GM03348 (cell line): ENCODE measurements at places on chromosomes 12 and 14.

DNA sequence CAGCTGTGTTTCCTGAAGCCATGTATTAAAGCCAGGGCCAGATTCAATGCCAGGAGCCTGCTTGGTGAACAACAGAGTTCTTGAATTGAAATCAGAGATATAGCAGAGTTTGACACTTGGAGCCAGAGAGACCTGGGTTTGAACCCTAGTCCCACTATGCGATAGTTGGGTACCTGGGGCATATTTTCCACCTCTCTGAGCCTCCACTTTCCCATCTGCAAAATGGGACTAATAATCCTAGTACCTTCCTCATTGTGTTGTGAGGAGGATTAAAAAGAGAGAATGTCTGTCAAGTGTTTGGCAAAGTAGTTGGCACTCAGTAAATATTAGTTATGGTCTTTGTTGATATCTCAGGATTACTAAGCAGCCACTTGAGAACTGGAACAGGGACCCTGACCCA lies 6.0 kb upstream of the HRK start:
- no peak for DNase-seq

DNA sequence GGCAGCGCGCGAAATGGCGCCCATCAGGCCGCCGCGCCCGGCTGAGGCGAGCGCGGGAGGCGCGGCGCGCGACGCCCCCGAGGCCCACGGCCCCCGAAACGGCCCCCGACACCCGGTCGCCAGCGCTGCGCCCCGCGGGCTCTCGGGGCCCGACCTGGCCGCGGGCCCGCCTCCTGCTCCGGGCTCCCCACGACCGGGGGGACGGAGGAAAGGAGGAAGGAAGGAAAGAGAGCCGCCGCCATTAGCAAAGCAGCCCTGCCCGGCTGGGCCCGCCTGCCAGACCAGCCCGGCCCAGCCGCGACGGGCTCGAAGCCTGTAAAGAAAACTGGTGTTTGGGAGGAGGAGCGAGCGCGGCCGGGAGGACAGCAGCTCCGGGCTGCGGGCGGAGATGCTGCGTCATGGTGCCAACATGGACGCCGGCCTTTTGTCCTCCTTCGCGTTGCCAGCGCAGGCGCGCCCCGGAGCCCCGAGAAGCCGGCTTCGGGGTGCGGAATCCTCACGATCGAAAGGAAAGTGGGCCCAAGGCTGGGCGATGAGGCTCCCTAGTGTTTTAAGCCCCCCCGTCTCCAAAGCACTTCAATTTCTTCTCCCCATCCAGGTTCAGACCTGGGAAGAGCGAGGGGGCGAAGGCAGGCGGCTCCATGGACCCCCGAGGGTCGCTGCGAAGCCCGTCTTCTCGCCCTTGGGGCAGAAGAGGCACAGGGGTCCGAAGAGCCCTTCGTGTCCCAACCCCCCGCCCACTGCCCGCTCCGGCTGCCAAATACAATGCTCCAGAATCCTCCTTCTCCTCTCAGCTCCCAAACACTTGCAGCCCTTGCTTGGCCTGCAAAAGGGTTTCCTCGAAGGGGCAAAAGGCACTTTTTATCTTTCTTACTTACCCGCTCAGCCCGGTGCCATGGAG lies 2.9 kb upstream of the SETD1B start:
- peak; percentile 82 for DNase-seq

GRCh38 chr12:125003021-125003420 lies 9.6 kb downstream of the BRI3BP start:
- DNase-seq: no peak

DNA sequence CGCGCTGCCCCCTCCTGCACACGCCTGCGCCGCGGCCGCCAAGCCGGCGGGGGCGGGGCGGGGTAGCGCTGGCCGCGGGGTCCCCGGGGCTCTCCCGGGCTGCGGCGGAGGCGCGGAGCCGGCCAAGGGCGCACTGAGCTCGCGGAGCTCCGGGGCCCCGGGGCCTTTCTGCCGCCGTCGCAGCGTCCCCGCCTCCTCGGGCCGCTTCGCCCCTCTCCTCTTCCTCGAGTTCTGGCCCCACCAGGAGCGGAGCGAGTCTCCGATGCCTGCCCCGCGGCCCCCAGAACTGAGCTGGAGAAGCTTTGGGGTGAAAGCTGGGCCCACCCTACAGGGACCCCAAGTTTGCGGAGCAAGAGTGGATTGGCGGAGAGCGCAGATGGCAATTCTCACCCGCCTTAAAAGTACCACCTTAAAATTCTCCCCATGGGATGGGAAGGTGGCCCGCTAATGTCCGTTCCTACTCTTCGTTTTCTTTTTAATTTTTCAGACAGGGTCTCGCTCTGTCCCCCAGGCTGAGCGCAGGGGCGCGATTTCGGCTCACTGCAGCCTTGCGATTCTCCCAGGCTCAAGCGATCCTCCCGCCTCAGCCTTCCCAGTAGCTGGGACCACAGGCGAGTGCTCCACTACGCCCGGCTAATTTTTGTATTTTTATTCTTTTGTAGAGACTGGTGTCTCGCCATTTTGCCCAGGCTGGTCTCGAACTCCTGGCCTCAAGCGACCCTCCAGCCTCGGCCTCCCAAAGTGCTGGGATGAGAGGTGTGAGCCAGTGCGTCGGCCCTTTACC lies 129.6 kb downstream of the NDUFA12 start:
- peak; percentile 54 for DNase-seq

DNA sequence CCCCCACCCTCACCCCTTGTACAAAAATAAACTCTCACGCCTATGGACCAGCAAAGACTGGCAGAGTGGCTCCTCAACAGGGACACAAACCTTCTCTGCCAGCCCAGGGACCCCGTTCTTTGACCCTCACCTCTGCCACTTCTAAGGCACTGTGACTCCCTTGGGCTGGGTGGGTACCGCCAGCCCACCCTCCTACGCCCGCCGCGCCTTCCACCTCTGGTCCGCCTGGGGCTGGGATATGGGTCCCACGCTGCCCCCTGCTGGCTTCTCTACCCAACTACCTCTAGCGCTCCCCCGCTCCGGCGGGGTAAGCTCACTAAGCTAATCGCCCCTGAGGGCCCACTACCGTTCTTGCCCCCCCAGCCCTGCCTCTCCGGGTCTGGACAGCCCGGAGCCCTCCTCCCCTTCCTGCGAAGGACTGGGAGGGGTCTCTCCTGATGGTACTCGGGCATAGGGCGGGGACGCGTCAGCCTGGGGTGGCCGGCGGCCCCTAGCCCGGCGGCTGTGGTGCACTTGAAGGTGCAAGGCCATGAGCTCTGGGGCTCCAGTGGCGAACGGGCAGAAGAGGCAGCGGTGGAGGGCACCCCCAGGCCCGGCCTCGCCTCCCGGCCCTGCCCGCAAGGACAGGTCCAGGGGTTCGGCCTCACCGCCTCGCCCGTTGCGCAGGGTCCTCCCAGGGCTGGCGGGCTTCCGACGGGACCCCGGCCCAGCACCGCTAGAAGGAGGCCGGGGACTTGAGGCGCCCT lies 8.1 kb downstream of the ZNF219 start:
- peak; percentile 51 for DNase-seq

DNA sequence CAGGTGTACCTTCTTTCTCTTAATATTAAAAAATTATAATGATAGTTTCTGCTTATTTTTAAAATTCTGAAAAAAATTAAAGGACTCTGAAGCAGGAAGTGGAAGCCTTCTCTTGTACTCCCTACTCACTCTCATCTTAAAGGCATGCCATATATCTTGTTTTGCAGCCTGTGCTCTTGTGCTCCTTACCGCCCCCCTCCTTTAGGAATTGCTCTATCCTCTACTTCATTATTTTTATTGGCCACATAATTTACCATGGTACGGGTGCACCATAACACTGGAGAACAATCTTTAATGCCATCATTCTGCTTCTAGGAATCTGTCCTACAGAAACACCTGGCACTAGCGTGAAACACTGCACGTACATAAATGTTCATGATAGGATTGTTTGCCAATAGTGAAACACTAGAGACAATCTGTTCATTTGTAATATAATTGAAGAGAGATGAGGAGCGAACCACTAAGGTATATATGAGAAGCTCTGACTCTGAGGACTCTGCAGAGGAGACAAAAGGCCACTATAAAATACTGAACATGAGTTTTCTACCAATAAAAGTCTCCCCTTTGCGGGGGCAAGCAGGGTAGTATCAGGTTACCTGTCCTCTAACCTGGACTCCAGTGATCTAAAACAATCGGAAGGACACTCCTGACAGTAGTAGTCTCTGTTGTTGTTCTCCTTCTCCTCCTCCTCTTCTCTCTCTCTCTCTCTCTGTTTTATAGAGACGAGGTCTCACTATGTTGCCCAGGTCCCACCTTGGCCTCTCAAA lies 6.3 kb upstream of the NYNRIN start:
- DNase-seq: peak; percentile 53

DNA sequence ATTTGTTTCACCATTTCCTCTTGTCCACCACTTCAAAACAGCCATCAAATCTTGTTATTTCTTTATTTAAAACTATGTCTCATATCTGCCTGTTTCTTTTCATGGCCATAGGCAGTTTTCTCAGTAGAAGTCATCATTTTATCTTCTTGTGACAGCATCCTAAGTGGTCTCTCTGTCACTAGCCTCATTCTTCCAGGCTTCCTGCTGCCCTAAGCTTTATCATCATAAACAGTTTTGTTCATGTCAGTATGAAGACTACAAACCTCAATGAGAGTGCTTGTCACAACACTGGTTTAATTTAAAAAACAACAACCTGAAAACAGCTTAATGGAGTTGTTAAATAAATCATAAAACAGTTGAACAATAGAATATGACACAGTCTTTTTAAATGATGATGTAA lies 387.8 kb upstream of the RPL10L start:
- no peak for DNase-seq

- peak; percentile 19 for DNase-seq
Observed at GRCh38 chr14:72894623-72895378, 900 bp upstream of the DPF3 start.

DNA sequence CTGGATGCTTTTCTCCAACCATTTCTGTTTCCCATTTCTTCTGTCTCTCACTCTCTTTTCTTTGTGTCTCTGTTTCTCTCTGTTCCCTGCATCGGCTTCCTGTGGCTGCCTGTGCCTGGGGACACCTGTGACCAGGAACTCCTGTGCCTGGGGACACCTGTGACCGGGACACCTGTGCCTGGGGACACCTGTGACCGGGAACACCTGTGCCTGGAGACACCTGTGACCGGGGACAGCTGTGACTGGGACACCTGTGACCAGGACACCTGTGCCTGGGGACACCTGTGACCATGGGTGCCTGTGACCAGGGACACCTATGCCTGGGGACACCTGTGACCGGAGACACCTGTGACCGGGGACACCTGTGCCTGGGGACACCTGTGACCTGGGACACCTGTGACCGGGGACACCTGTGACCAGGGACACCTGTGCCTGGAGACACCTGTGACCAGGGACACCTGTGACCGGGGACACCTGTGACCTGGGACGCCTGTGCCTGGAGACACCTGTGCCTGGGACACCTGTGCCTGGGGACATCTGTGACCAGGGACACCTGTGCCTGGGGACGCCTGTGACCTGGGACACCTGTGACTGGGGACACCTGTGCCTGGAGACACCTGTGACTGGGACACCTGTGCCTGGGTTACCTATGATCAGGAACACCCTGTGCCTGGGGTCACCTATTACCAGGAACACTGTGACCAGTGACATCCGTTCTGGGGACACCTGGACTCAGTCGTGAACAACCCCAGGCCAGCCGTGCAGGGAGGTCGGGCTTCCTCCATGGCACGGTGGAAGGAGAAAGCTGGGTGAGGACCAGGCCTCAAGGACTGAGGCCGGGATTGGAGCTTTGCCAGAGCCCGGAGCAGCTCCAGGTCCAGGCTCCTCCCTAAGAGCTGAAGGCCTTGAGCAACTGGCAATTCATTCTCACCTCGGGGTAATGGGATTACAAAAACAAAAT lies 23.4 kb upstream of the FBRSL1 start:
- DNase-seq: no peak

DNA sequence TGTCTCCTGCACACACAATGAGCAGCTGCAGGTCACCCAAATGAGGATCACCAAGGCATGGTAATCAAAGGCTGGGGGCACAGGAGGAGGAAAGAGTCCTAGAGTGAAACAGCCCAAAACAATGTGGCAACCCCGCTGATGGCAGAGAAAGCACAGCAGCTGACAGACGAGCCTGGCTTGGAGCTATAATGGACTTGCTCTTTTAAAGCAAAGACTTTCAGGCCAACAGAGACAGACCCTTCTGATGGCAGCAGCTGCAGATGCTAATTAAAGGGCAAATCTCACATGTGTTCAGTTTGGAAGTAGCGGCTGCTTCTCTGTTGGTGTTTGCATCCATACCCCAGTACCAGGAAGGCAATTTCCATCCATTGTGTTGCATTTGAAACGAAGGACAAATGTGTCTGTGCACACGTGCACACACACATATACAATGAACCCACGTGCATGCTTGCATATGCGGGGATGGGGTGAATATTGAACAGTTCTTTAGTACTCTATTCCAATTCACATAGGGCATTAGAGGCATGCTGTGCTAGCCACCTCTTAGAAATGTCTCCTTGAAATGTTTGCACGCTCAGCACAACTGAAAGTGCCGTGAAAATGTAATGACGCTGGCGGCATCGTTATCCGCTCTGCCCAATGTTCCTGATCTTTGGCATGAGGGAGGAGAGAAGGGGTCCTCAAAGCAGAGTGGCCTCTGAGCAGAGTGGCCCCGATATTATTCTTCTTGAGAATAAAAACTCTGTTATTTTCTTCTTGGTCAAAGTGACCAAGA lies 38.1 kb downstream of the CIT start:
- DNase-seq: no peak

DNA sequence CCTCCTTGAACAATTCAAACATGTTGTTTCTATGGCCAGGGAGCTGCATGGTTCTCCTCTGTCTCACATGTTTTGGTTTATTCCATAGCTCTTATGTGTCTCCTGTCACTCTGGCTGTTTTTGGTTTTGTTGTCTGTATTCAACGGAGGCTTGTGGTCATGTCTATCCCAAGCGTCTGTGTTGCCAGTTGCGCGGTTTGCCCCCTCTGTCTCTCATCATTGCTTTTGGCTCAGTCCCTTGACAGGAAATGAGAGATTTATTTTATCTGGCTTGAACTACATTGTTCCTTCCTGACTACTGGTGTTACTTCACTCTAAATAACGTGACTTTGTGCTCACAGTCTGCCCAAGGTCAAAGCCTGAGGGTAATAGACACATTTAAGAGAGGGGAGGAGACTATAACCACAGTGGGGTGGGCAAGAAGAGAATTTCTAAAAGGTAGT lies 96.4 kb upstream of the SOX5 start:
- DNase-seq: no peak

- peak; percentile 26 for DNase-seq
Observed at GRCh38 chr12:68733661-68734071, 12.3 kb upstream of the SLC35E3 start.

DNA sequence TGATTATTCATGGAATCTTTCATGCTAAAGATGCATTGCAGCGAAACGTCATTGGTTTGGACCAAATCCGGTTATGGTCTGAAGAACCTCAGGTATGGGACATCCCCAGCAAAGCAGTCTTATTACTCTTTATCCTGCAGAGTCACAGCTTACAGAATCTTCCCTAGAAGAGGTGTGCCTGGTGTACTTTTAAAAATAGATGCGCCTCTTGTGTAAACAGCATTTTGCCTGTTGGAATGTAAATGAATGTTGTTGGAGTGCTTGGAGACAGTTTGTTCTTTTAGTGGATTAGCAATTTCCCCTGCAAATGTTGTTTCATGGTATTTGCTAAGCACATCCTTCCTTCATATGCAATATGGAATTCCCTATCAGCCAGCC lies 242.5 kb downstream of the ZFP36L1 start:
- DNase-seq: no peak
